Anterior cingulate cortex (tissue), 58 donors: ENCODE measurements at places on chromosomes 11 and 22.

DNA sequence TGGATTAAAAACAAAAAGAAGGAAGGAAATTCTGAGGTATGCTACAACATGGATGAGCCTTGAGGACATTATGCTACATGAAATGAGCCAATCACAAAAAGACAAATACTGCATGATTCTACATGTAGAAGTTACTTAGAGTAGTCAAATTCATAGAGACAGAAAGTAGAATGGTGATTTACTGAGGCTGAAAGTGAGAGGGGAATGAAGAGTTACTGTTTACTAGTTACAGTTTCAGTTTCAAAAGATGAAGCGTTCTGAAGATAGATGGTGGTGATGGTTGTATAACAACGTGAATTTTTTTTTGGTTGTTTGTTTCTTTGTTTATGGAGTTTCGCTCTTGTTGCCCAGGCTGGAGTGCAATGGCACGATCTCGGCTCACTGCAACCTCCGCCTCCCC, 9.5 kb downstream of the OR5P2 start:
- no peak for DNase-seq

- no peak for DNase-seq
These were observed 56.3 kb downstream of the DGCR2 start for GRCh38 chr22:19065929-19066328.

DNA sequence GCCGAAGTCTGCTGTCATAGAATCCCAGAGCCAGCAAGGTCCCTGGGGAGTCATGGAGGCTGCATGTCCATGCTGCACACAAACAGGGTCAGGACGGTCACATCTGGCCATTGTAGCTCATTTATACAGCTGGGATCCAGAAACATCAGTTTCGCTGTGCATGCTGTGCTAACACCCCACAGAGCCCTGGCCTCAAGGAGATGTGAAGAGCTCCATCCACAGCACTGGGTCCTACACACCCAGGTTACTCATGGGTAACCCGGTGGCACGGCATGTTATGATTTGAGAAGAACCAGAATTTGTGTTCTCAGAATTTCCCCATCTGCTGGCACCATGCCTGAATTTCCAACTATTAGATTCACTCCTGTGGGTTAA, 146.3 kb upstream of the ARHGAP20 start:
- DNase-seq: no peak

- DNase-seq: no peak
These were observed 9.5 kb downstream of the ATXN10 start for GRCh38 chr22:45680932-45681700.

DNA sequence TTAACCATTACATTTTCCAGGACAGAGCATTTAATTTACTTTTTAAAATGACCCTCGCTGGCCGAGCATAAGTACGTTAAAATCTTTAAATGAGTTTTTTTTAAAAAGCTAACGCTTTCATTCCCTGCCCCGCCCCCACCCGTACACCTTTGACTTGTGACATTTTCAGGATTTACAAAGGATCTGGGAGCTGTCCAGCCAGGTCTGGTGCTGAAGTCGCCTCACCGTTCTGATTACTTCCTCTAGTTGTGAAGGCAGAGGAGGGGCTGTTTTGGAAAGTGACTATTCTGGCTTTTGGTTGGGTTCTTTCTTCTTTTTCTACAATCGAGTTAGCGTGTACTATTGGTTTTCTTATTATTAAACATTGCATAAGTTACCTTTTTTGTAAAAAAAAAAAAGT, 2.9 kb downstream of the C11orf87 start:
- DNase-seq: no peak

DNA sequence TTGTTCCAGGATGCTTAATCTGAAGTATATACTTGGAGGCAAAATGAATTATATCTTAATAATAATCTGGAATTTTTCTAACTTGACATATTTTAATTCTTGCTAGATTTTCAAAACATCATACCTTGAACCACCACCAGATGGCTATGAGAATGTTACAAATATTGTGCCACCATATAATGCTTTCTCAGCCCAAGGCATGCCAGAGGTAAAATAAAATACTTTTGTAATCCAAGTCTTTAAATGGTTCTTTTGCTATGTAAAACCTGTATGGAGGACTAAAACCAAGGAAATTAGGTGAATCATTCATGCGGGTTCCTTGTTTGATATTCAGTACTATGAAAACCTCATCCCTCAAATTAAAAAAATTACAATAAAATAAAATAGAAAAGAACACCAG, 14.4 kb downstream of the NAALAD2 start:
- no peak for DNase-seq
